Dermis microvascular lymphatic vessel endothelial cell (primary cell): ENCODE measurements at places on chromosomes 1 and 21.
A peak's percentile ranks its signal among the peaks of the same experiment; 100 is the strongest.

DNA sequence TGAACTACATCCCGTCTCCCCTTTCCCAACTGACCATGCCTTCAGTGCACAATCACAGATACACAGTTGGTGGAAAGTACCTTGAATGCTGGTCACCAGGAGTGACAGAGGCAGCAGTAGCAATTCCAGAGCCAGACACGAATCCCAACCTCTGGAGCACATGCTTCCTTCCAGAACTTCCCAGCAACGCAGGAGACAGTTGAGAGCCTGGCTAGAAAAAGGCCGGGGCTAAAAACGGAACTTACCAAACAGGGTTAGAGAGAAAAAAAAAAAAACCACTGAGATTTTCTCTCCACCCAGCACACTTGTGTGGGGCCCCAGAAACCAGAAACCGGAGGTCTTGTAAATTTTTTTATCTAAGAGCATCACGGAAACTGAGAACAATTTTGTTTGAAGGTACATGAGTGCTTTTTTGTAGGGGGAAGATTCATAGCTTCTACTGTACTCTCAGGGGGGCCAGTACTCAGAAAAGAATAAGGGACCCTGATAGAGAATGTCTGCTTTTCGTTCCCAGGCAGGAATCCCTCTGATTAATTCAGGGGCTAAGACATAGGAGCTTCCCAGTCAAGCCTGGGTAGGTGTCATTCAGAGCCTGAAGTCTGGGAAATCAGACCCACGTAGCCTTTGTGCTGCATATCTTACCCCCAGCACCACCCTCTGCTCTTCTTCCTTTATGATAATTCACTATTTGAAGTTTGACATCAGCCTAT is at the start of gene CD48:
CD48 (minus strand) TSS at position 221 of the 710 bp plus-strand sequence; CDS start at position 162, 59 bp downstream.
- no peak for DNase-seq

GRCh38 chr21:28298251-28298672 is 694.4 kb downstream of the LTN1 start:
- DNase-seq: no peak

DNA sequence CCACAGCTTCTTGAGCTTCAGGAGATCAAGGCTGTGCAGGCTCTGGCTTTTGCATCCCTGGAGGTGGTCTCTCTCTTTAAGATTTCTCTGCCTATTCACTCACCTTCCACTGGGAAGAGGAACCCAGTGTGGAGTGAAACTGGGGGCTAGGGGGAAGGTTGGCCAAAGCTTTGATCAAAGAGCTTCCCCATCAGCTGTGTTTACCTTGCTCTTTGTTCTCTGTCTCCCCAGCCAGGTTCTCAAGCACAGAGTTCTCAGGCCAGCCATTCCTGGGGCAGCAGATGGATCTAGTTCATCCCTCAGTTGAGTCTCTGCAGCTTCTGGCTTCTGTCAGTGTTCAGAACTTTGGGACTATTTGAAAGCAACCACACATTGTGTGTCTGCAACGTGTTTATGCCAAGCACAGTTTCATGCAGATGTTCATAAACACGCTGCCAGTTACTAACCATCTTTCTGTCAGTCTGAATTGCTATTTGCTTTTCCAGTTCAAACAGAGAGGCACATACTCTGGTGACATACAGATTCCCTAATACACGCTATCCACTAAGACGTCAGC is 17.2 kb upstream of the MRPS14 start:
- DNase-seq: no peak

- peak; percentile 21 for DNase-seq
Observed at GRCh38 chr1:247118946-247119446, 14.8 kb upstream of the ZNF669 start.

DNA sequence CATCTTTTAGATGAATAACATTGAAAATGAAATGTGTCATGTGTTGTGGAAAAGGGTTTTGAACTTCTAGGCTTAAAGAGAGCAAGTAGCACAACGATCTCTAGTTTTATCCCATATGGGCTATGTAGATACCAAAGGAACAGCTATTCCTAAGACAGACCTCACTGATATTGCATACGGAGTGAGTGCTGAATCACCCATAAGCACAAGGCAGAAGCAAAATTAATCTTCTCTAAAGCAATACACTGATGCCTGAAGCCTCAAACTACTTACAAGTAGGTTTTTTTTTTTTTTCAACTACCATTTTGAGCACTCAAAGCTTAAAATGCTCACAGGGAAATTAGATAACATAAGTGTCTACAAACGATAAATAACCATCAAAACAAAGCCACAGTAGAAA is 5.0 kb upstream of the KMO start:
- DNase-seq: no peak

DNA sequence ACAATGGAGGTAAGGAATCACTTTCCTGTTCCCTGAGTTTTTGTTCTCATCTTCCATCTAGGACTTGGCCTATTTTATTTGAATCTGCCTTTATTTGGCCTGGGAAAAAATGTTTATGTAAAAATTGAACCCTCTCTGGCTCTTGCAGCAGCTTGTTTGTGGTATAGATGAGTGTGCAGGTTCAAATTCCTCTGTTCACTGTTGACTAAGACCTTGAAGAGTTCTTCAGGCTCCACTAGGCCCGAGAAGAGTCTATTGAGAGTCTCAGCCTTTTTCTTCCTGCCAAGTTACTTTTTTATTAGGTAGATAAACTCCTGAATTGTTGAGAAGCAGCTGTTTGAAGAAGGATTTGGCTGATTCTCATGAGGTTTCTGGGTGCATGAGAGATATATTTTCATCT is 248.8 kb upstream of the ADGRL2 start:
- DNase-seq: no peak

DNA sequence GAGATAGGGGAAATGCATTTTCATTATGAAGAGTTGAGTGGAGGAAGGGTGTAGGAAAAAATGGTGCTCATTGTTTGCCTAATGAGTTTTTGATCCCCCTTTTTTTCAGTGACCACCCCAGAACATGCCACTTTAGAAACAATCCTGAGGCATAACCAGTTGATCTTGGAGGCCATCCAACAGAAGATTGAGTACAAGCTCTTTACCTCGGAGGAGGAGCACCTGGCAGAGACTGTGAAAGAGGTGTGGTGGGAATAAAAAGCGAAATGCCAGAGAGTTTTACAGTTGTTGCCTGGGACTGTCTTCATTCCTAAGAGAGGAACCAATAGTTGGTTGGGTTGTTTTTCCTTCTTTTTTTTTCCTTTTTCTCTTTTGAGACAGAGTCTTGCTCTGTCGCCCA is 54.3 kb upstream of the EPHA8 start:
- no peak for DNase-seq

- peak; percentile 68 for DNase-seq
Observed at GRCh38 chr1:32992489-32993323, 28.1 kb upstream of the RNF19B start.

- DNase-seq: peak; percentile 55
Observed at GRCh38 chr1:152189657-152190442, 30.8 kb upstream of the RPTN start.

- DNase-seq: no peak
Observed at GRCh38 chr1:235450433-235450832, 53.8 kb downstream of the B3GALNT2 start.

- DNase-seq: no peak
Observed at GRCh38 chr1:53694718-53695091, 44.3 kb downstream of the GLIS1 start.

DNA sequence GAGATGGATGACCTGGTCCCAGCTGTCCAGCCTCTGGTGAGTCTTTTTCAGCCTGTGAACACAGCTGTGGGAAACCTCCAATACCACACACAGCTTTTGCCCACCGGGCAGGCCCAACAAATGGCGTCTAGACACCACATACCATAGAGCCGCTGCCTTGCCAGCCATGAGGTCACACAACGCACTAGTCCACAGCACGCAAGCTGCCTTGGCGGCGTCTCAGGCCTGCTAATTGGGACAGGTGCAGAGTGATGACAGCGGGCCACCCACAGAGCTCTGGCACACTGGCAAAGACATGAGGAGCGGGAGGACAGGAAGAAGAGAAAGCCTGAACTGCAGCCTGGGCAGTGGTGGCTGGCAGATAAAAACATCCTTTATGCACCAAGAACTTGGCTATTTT is 125.5 kb downstream of the ADAMTS1 start:
- DNase-seq: no peak

GRCh38 chr21:34029743-34030528 is 43.4 kb upstream of the MRPS6 start:
- DNase-seq: peak; percentile 73

DNA sequence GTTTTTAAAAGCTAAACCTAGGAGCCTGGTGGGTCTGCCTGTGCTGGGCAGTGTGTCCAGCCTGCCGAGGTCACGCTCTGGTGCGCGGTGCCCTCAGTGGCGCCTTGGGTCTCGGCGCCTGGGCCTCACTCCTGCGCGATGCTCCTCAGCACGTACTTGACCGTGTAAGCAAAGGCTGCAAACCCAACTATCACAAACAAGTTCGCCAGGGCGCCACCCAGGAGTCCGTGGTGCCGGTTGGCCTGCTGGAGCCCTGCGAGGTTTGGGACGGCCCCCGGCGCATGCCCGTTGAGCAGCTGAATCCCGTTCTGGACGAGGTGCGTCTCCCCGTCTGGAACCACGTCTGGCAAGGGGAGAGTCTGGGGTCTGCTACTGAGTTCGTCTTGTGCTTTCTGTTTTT is 8.6 kb upstream of the C1QTNF12 start:
- no peak for DNase-seq

GRCh38 chr1:217881607-217882332 is 250.6 kb downstream of the SPATA17 start:
- DNase-seq: no peak

DNA sequence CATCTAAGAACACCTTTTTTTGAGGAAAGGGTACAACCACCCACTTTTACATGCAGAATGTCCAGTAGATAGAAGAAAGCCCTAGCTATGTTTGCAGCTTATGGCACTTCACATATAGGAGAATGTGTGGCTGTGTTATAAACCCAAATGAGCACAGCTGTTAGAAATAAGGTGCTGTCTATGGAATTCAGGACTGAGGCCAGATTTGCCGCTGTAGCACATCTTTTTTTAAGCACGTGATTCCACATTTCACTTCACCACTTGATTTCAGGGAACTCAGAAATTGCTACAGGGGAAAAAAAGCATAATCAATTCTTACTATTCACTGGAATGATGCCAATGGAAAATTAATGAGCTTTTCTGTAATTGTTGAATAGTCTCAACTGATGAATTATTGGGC is 147.2 kb upstream of the ADAMTS5 start:
- no peak for DNase-seq

- no peak for DNase-seq
Observed at GRCh38 chr21:45939521-45940045, 42.0 kb upstream of the COL6A1 start.

GRCh38 chr1:30817077-30817438 is 59.5 kb upstream of the LAPTM5 start:
- DNase-seq: no peak

- peak; percentile 59 for DNase-seq
Observed at GRCh38 chr1:185559684-185560331, 174.4 kb upstream of the HMCN1 start.

GRCh38 chr1:171298696-171299095 is 15.3 kb upstream of the FMO4 start:
- no peak for DNase-seq

- DNase-seq: peak; percentile 35
Observed at GRCh38 chr1:110615548-110616130, 9.5 kb upstream of the KCNA2 start.

DNA sequence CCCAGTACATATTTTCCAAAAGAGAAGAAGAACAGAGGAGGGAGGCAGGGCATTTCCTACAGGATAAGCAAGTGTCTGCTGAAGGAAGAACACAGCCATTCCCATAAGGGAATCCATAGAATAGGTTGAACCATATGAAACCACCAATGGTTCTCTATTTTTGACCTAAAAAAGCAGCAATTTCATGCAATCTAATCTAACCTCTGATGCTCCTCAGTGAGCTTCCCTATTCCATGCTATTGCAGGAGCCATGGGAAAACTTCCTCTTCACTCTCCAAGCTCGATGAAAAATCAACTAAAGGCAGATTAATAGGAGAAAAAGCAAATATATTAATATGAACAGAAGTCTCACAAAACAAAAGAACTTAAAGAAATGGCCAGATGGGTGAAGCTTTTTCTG is 50.5 kb downstream of the SIPA1L2 start:
- no peak for DNase-seq

DNA sequence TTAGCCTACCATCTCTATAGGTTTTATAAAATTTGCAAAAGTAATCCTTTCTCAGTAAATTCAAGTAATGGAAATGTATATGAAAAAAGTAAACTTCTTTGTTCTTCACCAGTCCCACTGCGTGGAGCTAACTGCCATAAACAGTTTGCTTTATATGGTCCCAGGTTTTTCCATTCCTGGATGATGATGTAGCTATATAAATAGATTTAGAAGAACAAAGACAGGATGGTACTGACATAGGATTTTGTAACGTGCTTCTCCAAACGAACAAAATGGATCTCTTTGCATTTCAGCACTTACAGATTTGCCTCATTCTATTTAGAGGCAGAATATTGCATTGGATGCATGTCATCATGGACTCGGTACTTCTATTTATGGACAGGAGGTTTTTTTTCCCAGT is 57.3 kb downstream of the SMYD2 start:
- peak; percentile 49 for DNase-seq

DNA sequence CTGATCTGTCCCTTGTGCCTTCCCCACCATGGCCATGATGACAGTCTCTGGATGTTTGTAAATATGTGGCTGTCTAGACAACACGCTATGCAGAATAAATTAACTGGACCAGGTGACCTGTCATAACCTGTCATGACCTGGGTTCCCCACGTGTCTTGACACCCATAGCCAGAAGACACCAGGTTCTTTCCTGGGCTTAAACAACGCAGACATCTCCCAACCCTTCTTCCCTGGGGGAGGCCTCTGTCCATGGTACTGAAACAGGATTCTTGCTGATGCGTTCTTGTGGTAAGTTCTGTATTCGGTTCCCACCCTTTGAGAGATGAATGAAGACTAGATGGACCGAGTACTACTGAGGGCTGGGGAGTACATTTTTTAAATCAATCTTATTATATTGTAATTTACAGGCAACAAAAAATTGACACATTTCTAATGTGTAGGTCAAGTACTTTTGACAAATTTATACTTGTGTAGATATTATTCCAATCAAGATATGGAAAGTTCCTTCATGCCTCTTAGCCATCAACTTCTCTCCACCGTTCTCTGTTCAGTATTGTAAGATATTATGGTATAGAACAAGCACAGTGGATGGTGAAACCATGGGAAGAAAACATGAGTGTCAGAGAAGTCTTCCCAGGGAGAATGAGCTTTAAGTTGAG is 738.8 kb downstream of the PTPRU start:
- peak; percentile 60 for DNase-seq

DNA sequence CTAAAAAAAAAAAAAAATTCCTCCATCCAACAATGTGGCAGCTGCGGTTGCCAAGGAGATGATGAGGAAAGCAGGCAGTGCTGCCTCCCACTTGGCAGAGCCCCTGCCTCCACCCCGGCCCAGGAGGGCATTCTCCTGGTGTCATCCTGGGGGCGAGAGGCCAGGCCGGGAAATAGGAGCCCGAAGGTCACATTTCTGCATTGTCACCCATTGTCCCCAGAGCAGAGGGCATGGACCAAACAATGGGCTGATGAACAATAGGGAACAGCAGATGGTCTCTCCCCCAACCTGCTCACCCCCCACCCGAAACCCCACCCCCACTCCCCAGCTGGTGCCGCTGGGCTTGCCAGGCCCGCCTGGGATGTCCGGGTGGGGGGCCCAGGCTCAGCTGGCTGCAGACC is 37.3 kb downstream of the CAMK2N1 start:
- DNase-seq: no peak
